ENCODE measurements at places on chromosomes 5 and 9.

GRCh38 chr5:59206132-59206581 lies 623.3 kb downstream of the RAB3C start:
- DNase-seq, result no peak

DNA sequence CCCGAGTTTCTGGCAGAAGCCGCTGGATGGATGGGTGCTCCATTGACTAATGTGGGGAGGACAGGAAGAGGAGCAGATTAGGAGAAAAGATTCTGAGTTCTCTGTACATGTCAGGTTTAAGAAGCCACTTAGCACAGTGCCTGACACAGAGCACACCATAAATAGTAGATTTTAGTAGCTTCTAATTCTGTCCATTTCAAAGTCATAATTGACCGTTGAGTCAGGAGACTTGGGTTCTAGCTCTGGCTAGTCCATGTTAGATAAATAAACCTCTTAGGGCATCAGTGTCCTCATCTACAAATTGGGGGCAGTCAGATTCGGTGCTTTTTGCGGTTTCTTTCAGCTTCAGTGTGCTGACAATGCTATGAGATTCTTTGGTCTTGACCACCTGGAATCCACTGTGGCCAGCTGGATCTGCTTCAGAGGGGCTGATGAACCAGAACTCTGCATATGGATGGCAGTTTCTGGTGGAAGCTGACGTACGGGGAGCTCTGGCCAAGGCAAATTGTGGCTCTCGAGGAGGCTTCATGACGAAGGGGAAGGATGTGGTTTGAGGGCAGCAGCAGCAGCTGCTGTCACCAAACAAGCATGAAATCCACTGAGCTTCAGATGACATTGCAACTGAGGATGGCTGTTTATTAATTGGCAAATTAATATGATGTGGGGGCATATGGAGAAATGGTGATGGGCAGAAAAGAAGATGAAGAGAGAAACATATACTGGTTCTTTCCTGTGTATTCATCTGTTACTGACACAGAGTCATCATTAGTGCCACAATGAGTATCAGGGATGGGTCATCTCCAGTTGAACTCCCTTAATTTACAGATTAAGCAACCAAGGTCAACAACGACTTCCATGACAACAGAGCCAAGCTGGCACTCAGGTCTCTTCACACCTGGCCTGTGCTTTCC lies 134.4 kb downstream of the AOPEP start:
- DNase-seq, result no peak

- DNase-seq, result no peak
Observed at GRCh38 chr9:113465599-113466140, 2.1 kb downstream of the RGS3 start.

DNA sequence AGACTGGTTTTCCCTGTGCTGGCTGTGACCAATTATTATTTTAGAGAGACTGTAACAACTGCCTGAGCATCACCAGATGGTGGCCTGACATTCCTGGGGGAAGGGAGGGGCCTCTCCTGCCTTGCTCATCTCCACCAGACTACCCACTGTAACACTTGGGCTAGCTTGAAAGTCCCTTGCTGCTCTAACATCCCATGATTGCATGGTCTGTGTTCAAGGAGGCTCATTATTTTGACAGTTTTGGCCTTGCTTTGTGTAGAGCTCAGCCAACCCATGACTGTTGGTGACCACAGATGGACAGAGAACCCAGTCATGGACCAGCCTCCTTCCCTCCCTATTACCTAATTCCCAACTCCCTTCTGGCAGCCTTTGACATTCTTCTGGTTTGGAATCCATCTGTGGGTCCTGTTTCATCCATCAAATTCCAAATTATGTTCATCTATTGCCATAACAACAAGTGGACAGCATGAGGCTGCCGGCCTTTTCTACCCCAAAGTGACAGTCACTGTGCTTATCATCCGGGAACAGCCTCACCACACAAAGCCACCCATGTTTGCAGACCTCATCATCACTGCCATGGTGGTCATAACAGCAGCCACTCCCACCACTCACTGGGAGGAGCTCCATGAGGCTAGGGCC lies 49.0 kb upstream of the ICE1 start:
- DNase-seq, result no peak

GRCh38 chr9:131810351-131811170 lies 70.7 kb upstream of the RAPGEF1 start:
- no peak for DNase-seq

GRCh38 chr5:180080486-180081280 lies 9.1 kb upstream of the RNF130 start:
- DNase-seq, result no peak

DNA sequence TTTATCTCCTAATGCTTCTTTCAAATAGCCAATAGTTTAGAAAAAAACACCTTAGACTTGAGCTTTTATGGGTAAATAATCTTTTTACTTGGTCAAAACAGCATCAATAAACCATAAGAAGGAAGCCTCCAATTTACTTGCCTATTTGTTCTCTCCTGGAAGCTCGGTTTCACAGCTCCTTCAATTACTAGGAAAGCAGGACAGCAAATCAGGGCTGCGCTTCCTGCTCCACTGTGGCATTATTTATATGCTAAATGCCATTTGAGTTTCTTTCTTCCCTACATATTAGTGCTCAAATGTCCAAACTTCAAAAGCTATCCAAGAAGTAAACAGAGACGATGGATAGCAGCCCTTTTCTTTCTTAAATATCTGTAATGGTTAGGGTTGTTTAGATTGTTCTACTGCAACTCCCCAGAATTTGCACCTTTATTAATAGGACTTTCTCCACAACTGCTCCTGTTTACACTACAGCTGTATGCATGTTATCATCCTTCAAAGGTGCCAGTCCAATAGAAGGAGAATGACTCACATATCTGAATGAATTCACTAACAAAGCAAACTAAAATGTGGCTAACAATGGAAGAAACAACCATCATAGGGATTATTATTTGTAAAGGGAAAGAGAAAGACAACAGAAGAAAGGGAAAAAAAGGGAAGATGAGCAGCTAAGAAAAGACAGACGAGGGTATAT lies 58.7 kb downstream of the MED27 start:
- no peak for DNase-seq

GRCh38 chr5:134490925-134491271 lies 34.6 kb upstream of the JADE2 start:
- DNase-seq, result no peak

GRCh38 chr5:175363300-175363699 lies 80.7 kb downstream of the DRD1 start:
- DNase-seq, result no peak

- no peak for DNase-seq
Observed at GRCh38 chr5:138981131-138981530, 106.0 kb upstream of the LRRTM2 start.

GRCh38 chr9:36828611-36829013 lies 205.5 kb downstream of the PAX5 start:
- DNase-seq, result no peak

- no peak for DNase-seq
Observed at GRCh38 chr9:3898461-3899218, 372.8 kb upstream of the RFX3 start.

- no peak for DNase-seq
Observed at GRCh38 chr9:89558196-89558899, 46.5 kb upstream of the GADD45G start.

- no peak for DNase-seq
Observed at GRCh38 chr5:119309326-119309725, 46.5 kb upstream of the TNFAIP8 start.

GRCh38 chr5:6105320-6105719 lies 273.0 kb downstream of the MED10 start:
- no peak for DNase-seq

DNA sequence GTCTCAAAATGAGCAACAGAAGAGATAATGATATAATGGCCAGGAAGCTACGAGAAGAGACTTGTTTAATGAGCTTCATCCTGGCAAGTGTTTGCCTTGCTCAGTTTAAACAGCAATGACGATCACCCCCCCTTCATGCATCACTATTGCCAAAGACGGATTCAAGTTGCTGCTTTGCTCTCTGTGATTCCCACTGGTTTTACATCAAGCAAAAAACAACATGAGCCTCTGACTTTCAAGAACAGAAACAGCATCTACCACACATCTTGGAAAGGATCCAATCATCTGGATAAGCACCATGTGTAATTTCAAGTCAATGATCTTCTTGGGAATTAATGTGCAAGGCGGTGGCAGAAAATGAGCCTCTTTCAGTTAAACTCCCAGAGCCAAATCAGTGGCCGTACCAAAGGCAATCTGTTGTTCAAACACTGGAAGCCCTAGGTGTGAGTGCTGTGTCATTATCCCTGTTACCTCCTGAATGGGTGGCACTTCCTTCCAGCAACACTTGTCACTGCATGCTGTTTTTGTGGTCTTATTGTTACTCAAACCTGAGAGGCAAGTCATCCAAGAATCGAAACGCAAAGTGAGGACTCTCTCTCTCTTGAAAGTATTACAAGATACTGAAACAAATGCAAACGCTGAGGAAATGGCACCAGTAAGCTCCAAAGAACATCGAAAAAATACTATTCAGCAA lies 72.8 kb downstream of the MED27 start:
- peak; percentile 92 for DNase-seq

- no peak for DNase-seq
Observed at GRCh38 chr9:114450833-114451706, 54.2 kb downstream of the WHRN start.

DNA sequence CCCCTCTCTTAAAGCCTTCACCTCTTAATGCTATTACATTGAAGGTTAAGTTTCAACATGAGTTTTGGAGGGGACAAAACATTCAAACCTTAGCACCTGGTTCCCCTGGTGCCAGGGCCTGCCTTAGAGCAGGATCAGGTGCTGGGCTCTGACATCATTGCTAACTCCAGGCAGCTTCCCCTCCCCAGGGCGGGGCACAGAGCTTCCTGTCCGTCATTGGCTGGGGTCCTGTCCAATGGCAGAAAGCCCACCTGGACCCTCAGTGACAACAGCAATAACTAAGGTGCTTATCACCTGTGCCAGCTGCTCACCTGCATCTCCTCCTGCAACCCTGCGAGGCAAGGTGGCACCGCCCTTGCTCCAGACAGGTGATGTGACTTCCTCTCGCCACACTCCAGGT lies 177.4 kb downstream of the NSG2 start:
- no peak for DNase-seq

DNA sequence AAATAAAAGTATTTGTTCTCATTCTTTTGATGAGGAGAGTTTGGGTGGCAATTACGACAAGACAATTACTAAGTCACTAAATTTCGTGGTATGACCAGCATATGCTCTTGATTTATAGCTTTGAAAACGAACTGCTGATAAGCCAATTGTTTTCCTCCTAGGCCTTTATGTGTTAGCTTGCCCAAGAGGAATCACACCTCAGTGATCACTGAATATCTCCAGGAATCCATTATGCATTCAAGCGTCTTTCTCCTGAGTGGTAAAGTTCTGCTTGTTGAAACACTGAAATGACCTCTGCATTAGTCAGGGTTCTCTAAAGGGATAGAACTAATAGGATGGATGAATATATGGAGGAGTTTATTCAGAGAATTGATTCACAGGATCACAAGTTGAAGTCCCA lies 677.7 kb upstream of the MEF2C start:
- DNase-seq, result no peak

- DNase-seq, result no peak
Observed at GRCh38 chr5:50325237-50325832, 115.8 kb downstream of the EMB start.

DNA sequence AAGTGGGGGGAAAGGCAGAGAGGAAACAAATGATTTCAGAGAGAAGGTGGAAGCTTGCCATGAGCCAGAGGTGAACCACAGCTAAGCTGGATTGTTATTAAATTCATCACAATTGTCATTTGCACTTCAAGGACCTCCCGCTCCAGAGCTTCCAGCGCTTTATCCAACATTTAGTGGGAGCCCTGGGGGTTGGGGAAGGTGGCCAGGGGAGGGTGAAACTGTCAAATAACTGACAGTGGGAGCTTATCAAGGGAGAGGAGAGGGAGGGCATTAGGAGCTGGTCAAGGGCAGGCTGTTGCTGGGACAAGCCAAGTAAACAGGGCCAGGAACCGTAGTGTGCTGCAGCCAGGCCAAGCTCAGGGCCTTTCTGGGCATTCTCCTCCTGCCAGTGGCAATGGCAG lies 71.5 kb downstream of the SIL1 start:
- DNase-seq, result no peak

DNA sequence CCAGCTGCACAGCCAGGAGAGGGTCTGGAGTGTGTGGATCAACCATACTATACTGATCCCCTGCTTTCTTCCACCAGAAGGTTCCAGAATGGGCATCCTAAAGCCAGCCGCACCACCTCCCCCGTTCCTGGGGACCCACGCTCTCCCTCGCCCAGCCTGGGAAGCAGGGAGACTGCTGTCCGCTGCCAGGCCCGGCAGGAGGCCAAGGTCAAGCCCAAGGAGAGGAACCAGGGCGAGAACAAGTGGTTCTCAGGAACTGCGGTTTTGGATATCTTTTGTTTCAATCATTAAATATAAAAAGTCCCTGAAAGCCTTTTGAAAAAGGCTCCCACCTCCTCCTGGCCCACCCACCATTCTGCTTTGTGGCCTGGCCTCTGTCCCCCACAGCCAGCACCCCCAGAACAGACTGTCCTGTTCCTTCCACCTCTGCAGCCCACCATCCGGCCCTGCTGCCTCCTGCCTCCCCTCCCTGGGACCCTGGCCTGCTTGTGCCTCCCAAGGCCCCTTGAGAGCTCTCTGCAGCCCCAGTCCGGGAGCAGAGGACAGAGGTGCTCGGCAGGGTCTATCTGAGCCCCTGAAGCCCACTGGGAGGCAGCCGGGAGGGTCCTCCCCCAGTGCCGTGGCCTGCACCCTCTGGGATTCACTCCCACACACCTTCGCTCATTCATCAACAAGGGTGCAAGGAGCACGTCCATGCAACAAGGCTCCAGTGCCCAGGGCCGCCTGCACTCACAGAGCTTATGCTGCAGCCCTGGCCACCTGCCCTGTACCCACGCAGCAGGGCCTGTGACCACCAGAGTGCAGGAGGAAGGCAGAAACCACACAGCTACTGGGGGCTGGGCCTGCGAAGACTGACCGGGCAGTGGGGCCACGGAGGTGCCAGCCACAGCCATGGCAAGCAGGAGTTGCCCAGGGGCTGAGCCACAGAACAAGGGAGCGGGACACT lies 614 bp upstream of the LCN6 start:
- DNase-seq, result no peak

GRCh38 chr5:132080595-132080994 lies 7.0 kb downstream of the CSF2 start:
- DNase-seq, result no peak

DNA sequence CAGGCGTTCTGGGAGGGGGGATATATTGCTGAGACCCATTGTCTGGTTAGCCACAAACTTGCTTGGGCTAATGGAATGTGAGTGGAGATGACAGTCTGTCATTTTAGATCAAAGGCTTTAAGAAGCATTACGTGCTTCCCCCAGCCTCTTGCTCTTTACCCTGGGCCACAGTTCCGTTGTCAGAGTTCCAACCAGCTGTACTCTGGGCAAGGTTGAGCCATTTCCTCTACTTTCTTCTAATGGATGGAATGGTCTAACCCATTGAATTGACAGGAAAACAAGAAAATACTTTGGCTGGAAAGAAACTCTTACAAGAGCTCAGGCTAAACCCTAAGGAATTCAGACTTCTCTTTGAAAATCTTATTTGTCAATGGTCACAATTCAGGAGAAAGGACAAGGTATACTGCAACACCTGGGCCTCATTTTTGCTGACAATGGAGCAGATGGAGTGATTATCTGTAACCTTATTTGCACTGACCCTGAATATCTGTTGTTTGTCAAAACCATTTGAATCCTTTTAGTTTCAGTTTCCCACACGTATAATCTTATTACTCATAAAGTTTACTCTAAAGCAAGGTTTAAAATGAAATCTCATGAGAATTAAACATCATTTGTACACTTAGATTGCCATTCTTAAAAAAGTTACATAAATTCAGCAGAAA lies 231.4 kb downstream of the PDE4D start:
- DNase-seq, result no peak

Data from NCI-H1436 treated with DMSO at 0.1 percent for 48 hours (cell line).